ENCODE measurements at places on chromosomes 12 and 14.
A peak's percentile ranks its signal among the peaks of the same experiment; 100 is the strongest.

- peak; percentile 20 for DNase-seq
These were observed 267.6 kb upstream of the OR4E1 start for GRCh38 chr14:21940887-21941856.

DNA sequence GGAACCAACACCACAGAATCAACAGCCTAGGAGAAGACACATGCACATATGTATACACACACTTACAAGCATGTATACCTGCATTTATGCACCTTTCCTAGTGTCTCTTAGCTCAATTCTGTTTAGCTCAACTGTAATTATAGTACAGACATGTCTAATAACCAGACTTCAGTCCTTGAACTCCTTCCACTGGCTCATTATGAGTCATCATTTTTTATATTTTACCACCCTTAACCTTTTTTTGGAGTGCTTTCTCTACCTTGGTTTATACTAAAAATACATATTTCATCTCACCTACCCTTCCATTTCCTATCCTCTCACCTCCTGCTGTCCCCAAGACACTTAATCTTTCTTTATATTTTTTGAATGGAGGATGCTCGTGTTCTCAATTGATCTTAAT is 110.4 kb downstream of the ARID2 start:
- no peak for DNase-seq

- no peak for DNase-seq
These were observed 19.1 kb downstream of the ZFYVE1 start for GRCh38 chr14:73007835-73008234.

- DNase-seq = no peak
These were observed 323.7 kb downstream of the TMEM121 start for GRCh38 chr14:105849933-105850626.

GRCh38 chr12:62933602-62934238 is 1.2 kb downstream of the PPM1H start:
- no peak for DNase-seq

DNA sequence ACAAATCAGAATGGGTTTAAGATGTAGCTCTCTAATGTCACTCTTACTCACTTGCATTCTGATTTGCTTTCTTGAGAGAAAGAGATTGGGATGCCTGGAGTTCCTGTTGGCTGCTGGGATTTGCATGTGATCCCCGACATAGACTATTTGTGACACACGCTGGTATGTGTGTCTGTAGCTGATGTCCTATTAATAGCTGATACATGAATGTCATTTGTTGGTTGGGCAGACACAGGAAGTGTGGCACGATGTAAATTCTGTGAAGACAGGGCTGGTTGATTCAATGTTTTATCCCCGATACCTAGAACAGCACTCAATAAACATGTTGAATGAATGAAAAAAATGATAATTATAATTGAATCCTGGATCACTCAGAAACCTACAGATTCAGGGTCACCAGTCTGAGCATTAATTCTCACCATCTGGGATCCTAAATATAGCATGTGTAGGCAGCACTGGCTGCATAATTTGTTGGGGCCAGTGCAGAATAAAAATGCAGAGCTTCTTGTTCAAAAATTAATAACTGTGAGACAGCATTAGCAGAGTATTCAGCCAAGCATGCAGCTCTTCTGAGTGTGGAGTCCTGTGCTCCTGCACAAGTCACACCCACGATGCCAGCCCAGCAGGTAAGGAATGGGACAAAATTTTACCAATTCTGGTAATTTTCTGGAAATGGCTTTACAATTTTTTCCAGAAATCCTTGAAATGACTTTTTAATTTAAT is 35.5 kb upstream of the SOCS2 start:
- no peak for DNase-seq

- no peak for DNase-seq
These were observed 258.1 kb downstream of the IPO8 start for GRCh38 chr12:30437616-30438015.

DNA sequence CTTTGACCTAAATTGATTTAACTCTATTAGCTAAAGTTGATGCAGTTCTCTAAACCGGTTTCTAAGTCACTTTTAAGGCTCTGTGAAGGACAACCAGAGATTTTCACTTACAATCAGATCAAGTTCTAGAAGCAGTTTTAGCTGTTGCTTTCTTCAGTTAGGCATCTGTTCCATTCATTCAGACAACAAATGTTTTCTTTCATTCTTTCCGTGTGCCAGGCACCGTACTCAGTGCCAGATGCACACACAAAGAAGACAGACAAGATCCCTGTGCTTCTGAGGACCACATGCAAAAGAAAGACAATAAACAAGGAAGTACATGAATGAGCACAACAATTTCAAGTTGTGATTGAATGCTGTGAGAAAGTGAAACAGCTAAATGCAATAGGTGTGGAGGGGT is 11.1 kb upstream of the EGLN3 start:
- no peak for DNase-seq

DNA sequence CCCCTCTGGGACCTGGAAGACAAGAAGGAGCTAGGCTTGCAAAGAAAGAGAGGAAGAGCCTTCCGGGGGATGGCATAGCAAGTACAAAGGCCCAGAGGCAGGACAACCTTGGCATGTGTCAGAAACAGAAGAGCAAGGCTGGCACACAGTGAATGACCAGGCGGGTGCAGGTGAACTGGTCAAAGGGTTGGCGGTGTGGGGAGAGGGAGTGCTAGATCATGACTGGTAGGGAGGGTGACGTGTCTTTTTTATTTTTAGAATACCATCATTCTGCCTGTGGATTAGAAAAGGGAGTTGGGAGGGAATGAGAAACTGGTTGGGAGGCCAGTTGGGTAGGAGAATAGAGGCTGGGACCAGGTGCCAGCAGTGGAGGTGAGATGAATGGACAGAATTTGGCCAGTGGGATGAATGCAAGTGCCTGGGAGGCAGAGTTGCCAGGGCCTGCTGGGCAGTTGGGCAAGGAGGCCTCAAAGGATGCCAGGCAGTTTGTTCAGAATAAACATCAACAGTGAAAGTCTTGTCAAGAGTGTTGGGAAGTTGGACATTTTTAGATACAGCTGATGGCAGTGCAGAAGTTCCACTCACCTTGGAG is 168.3 kb downstream of the CACNA1C start:
- DNase-seq = no peak

DNA sequence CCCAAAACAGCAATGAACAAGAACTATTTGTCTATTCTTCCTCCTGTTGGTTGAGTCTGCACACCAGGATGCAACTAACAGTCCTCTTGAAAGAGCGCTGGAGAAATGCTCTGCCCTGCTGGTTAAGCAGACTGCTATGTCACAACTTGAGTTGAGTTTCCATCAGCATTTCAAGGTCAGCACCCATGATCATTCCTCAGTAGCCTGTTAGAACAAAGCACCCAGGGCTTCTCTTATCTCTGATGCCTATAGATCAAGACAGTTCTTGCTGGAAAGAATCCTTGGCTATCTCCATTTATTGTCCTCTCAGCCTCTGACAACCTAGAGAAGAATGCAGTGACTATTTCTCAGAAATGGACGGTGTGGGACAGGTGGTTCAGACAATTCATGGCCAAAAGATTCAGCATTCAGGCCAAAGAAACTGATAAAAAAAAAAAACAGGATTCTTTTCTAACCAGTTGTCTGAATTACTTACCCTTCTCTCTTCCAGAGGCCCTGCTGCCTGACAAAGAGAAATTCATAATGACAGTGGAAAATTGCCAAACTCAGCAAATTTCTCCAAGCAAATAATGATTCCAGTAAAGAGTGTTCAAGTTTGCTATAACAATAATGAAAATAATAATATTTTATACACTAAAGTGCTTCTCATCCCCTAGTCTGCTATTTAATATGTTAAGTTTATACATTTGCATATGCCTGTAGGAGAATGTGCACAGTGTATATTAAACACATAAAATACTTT is 306.7 kb downstream of the EMP1 start:
- DNase-seq = no peak

- DNase-seq = no peak
These were observed 65.8 kb downstream of the EEA1 start for GRCh38 chr12:92863251-92863650.

- DNase-seq = no peak
These were observed 100.8 kb downstream of the GAS2L3 start for GRCh38 chr12:100674036-100674888.

- no peak for DNase-seq
These were observed 9.5 kb downstream of the PPP1CC start for GRCh38 chr12:110733089-110733715.

GRCh38 chr12:57576613-57577160 is 14.3 kb upstream of the PIP4K2C start:
- no peak for DNase-seq

DNA sequence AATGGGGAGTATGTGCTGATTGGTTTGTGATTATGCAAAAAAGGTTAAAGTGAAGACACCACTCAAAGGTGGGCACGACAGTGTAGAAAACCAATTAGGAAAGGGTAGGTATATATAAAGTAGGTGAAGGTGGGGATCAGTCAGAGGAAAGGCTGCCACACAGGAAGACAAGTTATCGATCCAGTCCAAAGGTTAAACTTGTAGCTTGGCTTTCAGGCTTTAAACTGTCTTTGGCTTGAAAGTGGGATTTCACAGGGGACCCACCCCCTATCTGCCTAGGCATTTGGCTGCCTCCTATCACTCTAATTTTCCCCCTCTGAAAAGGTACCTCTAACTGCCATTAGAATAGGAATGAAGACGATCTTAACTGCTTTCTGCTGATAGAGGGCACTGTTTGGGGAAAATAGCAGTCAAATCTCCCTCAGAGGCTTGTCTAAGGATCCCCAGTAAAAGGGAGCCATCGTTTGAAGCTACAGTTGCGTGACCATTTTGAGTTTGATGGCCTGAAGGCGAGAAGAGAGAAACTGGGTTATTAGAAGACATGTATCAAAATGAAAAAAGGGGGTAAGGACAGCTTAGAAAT is 250.2 kb downstream of the GPHN start:
- no peak for DNase-seq

- no peak for DNase-seq
These were observed 49.5 kb downstream of the KLHL28 start for GRCh38 chr14:44912041-44912869.

GRCh38 chr14:76769636-76770292 is 8.5 kb downstream of the VASH1 start:
- no peak for DNase-seq

- DNase-seq = peak; percentile 6
These were observed 28.4 kb upstream of the MON2 start for GRCh38 chr12:62438098-62438692.

- no peak for DNase-seq
These were observed 34.8 kb downstream of the DIO3 start for GRCh38 chr14:101595887-101596721.

- no peak for DNase-seq
These were observed 30.3 kb downstream of the BAZ2A start for GRCh38 chr12:56599797-56600196.

DNA sequence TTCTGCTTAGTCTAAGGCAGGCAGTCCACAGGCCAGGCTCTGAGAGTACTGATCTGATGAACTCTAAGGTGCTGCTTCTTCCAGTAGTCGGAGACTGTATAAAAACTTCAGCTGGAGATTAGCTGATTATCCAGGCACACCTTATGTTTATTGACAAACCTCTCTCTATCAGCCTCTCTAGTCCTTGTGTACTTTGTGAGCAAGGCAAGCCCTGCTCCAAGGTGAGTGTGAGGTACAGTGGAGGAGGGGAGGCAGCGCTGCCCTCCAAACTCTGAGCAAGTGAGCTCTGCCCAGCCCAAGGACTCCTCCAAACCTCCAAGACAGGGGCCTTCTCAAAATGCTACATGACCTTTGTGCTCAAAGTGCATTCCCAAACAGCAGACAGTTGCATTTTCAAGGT is 95.9 kb upstream of the CDKN3 start:
- DNase-seq = no peak

GRCh38 chr14:96136371-96137005 is 68.2 kb upstream of the BDKRB2 start:
- no peak for DNase-seq

DNA sequence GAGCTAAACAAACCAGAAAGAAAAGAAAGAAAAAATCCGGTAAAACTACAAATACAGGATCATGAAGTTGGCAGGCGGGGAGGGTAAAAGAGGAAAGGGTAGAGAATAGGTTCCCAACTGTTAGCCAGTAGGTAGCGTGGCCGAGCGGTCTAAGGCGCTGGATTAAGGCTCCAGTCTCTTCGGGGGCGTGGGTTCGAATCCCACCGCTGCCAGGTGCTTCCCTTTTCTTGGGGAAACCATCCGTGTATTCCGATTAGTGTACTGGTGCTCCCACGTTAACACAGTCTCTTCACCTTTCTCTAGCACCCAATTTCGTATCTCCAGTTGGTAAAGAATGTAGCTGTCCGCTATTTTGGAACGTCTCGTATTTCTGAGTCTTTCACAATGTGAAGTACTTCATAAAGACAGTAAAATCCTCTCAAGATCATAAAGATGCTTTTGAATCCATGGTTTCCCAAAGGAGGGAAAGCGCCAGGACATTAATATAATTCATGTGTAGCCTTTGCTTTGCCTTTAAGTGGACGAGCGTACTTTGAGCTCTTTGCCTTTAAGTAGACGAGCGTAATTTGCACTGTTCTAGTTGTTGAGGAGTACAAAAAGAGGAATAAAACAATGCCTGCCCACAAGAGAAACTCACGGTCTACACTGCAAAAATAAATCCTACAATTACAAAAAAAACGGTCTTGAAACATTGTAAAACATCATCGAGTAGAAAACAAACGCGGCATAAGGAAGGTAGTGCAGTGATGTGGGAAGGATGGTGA is 19.0 kb upstream of the RNASE12 start:
- DNase-seq = peak; percentile 33

DNA sequence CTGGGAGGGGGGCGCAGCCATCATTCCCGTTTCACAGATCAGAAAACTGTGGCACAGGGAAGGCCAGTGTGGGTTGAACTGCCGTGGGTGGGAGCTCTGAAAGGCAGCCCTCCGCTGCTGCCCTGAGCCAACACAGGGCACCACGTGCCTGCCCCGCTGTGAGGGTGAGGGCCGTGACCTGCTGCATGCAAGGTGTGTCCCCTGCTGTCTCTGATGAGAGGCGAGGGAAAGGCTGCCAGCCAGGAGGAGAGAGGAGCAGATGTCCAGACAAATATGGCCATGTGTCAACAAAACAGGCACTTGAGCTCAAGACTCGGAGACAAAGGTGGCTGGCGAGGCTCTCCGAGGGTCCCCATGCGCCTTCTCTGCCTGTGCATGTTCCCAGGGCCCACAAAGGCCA is 108.8 kb downstream of the RBM19 start:
- no peak for DNase-seq

GRCh38 chr12:29103539-29103974 is 45.5 kb upstream of the FAR2 start:
- no peak for DNase-seq

Measured in NCI-H1930 (cell line).